Neural progenitor cell (in vitro differentiated cells): ENCODE measurements at places on chromosomes 1 and 21. TPM values are rescaled to one million over a fixed set of nuclear protein-coding genes. Genes with fewer than 3 reads are reported as not detected.
A peak's percentile ranks its signal among the peaks of the same experiment; 100 is the strongest.

- H3K4me1 ChIP-seq: peaks cover 2% of the 10 kb centered on the region
- H3K27ac ChIP-seq: no peak overlapping the region
- H3K36me3 ChIP-seq: no peaks in the 10 kb centered on the region
- no peak for DNase-seq
- no peaks in the 10 kb centered on the region for H3K27me3 ChIP-seq
Observed at GRCh38 chr1:172135978-172136610, 284.4 kb upstream of the C1orf105 start.

DNA sequence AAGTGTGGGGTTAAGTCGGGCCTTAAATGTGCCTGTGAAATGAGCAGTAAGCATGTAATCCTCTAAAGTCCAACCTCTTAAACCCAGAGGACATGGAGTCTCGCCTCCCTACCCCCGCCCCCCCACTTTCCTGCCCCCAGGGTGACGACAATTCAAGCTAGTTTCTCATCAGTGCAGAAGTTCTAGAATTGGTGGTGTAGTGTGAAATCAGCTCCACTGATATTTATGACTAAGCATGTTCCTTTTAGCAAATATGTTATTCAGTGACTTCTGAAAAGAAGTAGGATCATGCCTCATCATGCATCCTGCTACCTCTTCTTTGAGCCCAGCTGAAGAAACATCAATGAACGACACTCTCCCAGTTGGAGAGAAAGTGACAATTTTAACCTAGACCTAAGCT, 2.6 kb upstream of the ABCB10 start:
- no peaks in the 10 kb centered on the region for H3K36me3 ChIP-seq
- no peak overlapping the region for H3K4me3 ChIP-seq
- H3K27ac ChIP-seq: no peak overlapping the region
- no peak for DNase-seq

DNA sequence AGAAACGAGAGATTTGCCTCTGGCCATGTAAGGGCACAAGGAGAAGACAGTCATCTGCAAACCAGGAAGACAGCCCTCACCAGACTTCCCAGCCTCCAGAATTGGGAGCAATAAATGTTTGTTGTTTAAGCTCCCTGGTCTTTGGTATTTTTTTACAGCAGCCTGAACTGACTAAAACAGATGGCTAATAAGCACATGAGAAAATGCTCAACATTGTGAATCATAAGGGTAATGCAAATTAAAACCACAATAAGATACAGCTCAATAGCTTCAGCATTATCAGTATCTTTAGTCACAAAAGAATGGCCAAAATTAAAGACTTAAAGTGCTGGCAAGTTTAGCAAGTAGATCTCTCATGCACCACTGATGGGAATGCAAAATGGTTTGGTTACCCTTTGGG, 11.7 kb downstream of the UBE2G2 start:
- no peaks in the 10 kb centered on the region for H3K27me3 ChIP-seq
- DNase-seq: no peak
- H3K4me3 ChIP-seq: no peak overlapping the region
- H3K36me3 ChIP-seq: peaks cover 4% of the 10 kb centered on the region
- no peak overlapping the region for H3K27ac ChIP-seq

- peaks cover 11% of the 10 kb centered on the region for H3K4me1 ChIP-seq
- no peak overlapping the region for H3K27ac ChIP-seq
- no peak for DNase-seq
- peaks cover 35% of the 10 kb centered on the region for H3K27me3 ChIP-seq
Observed at GRCh38 chr1:184031409-184032107, 6.0 kb downstream of the COLGALT2 start.

- no peaks in the 10 kb centered on the region for H3K36me3 ChIP-seq
- H3K4me1 ChIP-seq: peaks cover 4% of the 10 kb centered on the region
- DNase-seq: peak; percentile 42
- no peaks in the 10 kb centered on the region for H3K27me3 ChIP-seq
Observed at GRCh38 chr21:33157303-33157702, 72.4 kb upstream of the IFNAR2 start.

CALML6 gene
- 0.53 TPM in 1 of 2 replicates, not detected in the other for total RNA-seq

TEKT2 gene
- total RNA-seq: 2.7 and 7.4 TPM in 2 replicates
